ENCODE measurements at places on chromosomes 11 and 22. TPM values are rescaled to one million over a fixed set of nuclear protein-coding genes. Genes with fewer than 3 reads are reported as not detected.

MYBPC3 gene
- total RNA-seq: not detected

RAPSN gene
- total RNA-seq: not detected

TENM4 gene
- total RNA-seq: 51.9 TPM

NLRP6 gene
- not detected for total RNA-seq

PKDREJ gene
- total RNA-seq: not detected

SERPING1 gene
- 4.3 TPM for total RNA-seq

GAB4 gene
- not detected for total RNA-seq

TRIM29 gene
- 0.11 TPM for total RNA-seq

MS4A4A gene
- total RNA-seq: not detected

DAGLA gene
- 3.8 TPM for total RNA-seq

OR52E8 gene
- not detected for total RNA-seq

TMEM132A gene
- total RNA-seq: 48.5 TPM

MAPK12 gene
- total RNA-seq: 41.2 TPM

CDON gene
- total RNA-seq: 5.2 TPM

MUC5AC gene
- under 0.01 TPM for total RNA-seq

OR56A1 gene
- total RNA-seq: not detected

OR52I2 gene
- total RNA-seq: under 0.01 TPM

CARD16 gene
- total RNA-seq: 5.2 TPM

OR51I1 gene
- 0.11 TPM for total RNA-seq

FREY1 gene
- 0.89 TPM for total RNA-seq

MPPED2 gene
- total RNA-seq: under 0.01 TPM

NAV2 gene
- total RNA-seq: 19.9 TPM

F2 gene
- not detected for total RNA-seq

OR52N4 gene
- not detected for total RNA-seq

SCUBE2 gene
- total RNA-seq: 3.4 TPM

NXPE2 gene
- under 0.01 TPM for total RNA-seq

USP47 gene
- 95.0 TPM for total RNA-seq

MN1 gene
- total RNA-seq: under 0.01 TPM

OR6A2 gene
- total RNA-seq: 0.37 TPM

Data from uterine smooth muscle cell (primary cell).